ENCODE measurements at places on chromosomes 4 and X.

- DNase-seq = peak; percentile 51
These were observed 1414.7 kb upstream of the TENM3 start for GRCh38 chr4:180828455-180829018.

DNA sequence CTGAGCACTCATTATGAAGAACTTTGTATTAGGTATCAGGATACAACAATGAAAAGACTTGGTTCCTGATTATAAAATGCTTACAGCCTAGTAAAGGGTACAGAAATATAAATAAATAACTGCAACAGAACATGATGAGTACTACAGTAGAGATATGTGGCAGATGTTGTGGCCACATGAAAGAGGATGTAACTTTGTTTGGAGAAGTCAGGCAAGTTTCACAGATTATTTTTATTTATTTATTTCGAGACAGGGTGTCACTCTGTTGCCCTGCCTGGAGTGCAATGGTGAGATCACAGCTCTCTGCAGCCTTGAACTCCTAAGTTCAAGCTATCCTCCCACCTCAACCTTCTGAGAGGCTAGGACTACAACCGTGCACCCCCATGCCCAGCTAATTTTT, 15.8 kb upstream of the UBE2K start:
- DNase-seq = no peak

DNA sequence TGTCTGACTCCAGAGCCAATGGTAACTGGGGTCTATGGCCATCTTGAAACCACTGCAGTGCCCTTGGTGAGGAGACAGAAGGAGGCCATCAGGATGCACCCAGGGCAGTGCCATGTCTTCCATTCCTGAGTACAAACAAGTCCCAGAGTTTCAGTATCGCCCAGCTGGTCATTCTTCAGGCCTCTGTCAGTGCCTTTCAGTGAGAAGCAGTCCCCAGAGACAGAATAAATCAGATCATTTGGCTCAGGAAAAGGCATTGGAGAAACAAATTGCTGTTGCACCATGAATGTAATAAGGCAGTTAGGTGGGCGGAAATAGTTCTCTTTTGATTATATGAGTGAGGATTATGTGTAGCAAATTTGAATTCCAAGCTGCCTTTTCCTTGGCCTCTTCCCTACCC, 21.3 kb downstream of the ADGRG4 start:
- no peak for DNase-seq

GRCh38 chrX:46912603-46913491, 626 bp downstream of the JADE3 start:
- peak; percentile 82 for DNase-seq

DNA sequence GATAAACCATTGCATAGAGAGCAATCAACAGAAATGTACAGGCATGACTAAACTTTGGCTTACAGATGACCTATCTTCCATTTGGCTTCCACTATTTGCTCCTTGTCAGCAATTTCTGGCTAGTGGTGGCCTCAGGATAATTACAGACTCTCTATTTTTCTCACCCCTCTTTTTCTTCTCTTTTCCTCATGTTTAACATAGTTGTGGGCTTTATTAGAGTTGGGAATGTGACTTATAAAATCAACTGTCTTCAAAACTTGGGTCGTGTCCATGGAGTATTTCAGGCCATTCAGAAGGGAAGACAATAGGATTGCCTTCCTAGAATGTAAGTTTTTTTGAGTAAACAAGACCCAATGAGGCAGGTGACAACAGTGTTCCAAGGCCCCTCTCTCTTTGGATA, 236.2 kb downstream of the FRAS1 start:
- no peak for DNase-seq

GRCh38 chrX:42857766-42858165, 79.8 kb upstream of the PPP1R2C start:
- DNase-seq = no peak

GRCh38 chr4:168758351-168758876, 251.6 kb downstream of the CBR4 start:
- DNase-seq = no peak

DNA sequence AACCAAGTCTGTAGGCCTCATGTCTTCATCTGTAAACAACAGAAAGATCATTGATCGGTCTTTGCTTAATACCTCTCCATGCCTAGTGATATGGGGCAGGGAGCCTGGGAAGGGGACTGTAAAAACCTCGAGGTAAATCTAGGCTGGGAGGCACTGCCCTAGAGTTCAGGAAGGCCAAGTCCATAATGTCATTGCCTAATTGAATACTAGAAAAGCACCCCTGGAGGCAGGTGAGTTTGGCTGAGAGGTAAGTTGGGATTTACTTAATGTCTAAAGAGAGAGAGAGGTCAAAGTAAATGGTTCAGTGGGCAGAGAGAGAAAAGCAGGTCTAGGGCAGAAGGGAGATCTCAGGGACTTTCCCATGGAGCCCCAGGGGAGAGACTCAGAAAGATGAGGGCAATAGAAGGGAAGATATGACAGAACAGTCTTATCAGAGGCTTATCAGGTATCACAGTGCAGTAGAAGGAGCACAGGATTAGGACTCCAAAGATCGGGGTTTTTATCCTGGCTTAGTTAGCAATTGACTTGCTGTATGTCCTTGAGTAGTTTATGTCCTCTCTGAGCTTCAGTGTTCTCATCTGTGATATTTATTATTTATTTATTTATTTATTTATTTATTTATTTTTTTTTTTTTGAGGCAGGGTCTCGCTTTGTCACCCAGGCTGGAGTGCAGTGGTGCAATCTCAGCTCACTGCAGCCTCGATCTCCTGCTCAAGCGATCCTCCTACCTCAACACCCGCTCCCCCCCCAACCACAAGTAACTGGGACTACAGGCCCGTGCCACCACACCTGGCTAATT, 85.2 kb downstream of the SLC16A2 start:
- no peak for DNase-seq

DNA sequence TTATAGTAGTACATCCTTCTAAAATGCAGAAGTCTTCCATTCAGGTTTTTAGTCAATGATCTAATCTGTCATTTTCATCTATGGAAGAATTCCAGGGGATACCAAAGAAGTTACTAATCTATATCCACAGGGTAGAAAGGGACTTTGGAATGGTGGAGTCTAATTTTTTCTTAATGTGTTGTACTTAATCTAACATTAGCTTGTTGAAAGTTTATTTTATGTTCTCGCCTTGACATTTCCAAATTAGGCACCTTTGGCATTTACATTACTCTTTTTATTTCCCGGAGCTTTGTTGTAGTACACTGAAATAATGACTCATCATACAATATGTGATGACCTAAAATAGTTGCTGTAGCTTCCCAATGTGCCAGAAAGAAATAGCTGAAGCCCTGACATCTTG, 91.5 kb downstream of the HTR2C start:
- no peak for DNase-seq

DNA sequence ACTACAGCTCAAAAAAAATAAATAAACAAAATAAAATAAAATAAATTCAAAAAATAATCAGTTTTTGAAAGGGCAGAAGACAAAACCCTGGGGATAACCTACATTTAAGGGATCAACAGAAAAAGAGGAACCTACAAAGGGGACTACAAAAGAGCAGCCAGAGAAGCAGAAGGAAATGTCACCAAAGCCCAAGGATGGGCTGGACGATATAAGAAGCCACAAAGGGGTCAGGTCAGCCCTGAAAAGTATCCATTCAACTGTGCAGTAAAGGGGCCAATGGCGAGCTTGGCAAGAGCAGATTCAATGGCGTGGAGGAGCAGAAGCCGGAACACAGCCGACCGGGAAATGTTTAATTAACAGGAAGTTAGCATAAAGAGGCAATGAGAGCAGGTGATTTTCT, 16.9 kb downstream of the ACOT9 start:
- DNase-seq = no peak

- no peak for DNase-seq
These were observed 35.3 kb downstream of the KLHL5 start for GRCh38 chr4:39097290-39097689.

DNA sequence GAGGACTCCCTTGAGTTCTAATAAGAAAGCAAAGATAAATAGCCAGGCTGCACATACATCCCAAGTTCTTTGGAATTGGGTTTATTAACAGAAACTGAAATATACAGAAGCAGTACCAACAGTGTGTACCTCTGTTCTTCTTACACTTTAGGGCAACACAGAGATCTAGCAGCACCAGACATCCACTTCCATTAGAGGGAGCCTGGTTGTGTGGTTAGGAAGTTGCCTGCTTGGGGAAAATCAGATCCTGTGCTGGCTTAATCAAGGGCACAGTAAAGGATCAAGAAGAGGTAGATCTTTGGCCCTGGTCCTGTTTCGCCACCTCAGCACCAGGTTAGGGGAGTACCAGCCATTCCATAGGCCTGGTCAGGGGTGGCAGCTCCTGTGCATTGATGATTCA, 231.1 kb upstream of the ARHGAP24 start:
- peak; percentile 28 for DNase-seq

DNA sequence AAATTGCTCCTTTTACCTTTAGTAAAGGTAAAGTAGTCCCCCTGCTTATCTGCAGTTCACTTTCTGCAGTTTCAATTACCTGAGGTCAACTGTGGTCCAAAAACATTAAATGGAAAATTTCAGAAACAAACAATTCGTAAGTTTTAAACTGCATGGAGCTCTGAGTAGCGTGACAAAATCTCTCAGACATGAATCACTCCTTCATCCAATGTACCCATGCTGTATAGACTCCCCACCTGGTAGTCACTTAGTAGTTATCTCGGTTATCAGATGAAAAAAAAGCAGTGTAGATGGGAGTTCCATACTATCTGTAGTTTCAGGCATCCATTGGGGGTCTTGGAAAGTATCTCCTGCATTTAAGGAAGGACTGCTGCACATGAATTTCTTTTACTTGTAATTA, 7.7 kb downstream of the UNC5C start:
- DNase-seq = no peak

- DNase-seq = no peak
These were observed 69.6 kb downstream of the WNK3 start for GRCh38 chrX:54288277-54288676.

DNA sequence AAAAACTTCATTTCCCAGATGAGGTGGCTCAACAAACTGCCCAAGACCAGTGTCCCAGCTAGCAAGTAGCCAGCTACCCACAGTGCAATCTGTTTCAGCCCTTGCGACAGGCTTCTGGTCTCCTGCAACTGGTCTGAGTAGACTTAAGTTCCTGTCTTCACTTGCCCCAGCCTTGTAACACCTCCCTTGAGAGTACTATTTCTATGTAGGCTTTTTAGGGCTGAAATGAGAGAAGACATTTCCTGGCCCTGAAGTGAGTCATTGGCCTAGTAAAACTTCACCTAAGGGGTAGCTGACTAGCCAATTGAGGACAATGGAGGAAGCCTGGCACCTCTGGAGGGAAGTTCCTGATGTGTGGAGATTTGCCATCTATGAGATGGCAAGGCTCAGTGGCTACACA, 80.1 kb upstream of the STIM2 start:
- DNase-seq = no peak

GRCh38 chr4:3074846-3075651, 568 bp downstream of the HTT start:
- DNase-seq = peak; percentile 88

GRCh38 chr4:151226004-151226932, 50.7 kb upstream of the PRSS48 start:
- no peak for DNase-seq

DNA sequence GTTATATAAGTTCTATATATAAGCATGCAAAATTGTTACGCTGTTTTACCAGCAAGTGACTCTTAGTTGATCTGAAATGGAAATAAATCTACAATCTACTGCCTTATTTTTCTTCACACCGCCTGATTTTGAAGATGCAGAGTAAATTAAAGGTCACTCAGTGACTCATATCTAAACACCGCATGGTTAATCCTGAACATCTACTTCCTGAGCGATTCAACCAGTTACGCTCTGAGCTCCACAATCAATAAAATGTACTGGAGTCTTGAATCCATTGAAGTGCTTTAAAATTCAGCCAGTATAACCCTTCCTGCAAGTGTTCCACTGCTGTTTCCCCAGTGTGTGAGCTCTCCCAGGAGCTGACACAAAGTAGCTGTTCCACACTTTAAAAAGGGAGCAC, 192.8 kb downstream of the SLC7A11 start:
- no peak for DNase-seq

- DNase-seq = no peak
These were observed 350.1 kb downstream of the GRXCR1 start for GRCh38 chr4:43242606-43243005.

GRCh38 chrX:56995271-56995994, at the start of gene SPIN3:
TSS of gene SPIN3 (minus strand) at chrX:56995541. CDS start at chrX:56994947, 594 bp downstream.
- peak; percentile 89 for DNase-seq

DNA sequence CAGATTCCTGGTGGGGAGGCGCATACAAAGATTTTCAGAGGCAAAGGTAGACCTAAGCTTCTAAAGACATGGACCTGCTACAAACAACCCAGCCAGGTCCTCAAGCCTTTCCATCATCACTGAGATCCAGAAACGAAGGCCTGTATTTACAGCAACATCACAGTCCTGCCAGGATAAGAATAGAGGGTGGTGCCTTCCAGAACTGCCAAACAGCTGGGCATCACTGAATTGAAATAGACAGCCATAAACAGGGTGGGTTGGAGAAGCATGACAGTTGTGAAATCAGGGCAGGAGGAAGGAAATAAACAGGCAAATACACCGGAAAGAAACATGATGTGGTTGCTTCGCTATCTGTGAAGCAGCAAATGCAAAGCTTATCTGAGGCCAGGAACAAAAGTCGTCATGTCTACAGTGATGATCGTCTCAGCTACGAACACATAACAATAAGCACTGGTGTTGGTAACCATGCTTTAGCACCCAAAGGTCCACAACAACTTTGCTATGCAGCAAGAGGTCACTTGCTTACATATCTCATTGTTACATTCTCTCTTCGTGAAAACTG, 6.7 kb upstream of the TMEM154 start:
- no peak for DNase-seq

DNA sequence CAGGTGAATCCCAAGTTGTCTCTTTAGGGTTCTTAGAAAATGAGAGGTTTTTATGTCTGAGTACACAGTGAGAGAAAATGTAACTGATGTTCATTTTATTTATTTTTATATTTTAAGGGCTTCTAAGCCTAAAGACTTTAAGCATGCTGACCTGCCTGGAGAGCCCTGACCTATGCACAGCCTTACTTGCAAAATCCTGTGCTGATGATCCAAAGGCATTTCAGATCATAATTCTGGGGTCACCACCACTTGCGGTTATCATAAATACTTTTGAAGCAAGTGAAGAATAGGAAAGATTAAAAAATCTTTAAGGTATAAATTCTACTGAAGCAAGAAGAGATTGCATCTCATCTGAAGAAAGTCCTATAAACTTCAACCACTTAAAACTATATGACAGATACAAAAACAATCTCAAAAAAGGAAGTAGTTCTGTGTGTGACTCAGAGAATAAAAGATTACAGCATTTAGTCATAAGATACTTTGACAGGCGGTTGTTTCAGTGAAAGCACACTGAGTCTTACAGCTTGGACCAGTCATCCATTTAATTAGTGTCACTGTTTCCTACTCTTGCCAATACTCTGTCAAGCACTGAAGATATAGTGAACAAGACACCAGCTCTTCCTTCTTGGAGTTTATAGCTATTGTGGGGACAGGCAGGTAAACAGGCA, 245.2 kb upstream of the DIPK2B start:
- DNase-seq = no peak

- no peak for DNase-seq
These were observed 249.4 kb downstream of the ADAMTS3 start for GRCh38 chr4:72319601-72320021.

- DNase-seq = no peak
These were observed 195.7 kb upstream of the ANK2 start for GRCh38 chr4:112853662-112854256.

Data from neural progenitor cell (in vitro differentiated cells).